A549 treated with DMSO at 1 μM for 4 hours (cell line): ENCODE measurements at places on chromosomes 6 and 20. TPM values are rescaled to one million over a fixed set of nuclear protein-coding genes. Genes with fewer than 3 reads are reported as not detected.

Gene IGF2R
- 29.2 to 35.9 TPM (median 34.1 TPM) in 5 replicates for total RNA-seq

Gene ZKSCAN8
- 4.6 to 7.3 TPM (median 6.5 TPM) in 5 replicates for total RNA-seq

Gene LY6G5B
- 3.6 to 5.8 TPM (median 5.1 TPM) in 5 replicates for total RNA-seq

Gene PPP1R3D
- 1.8 to 3.2 TPM (median 2.8 TPM) in 5 replicates for total RNA-seq

Gene PSORS1C1
- total RNA-seq, result 3.1 to 5.8 TPM (median 5.5 TPM) in 5 replicates

Gene NANP
- 8.1 to 10.3 TPM (median 9.3 TPM) in 5 replicates for total RNA-seq

Gene EPHA7
- total RNA-seq, result 0.04 to 0.16 TPM (median 0.11 TPM) in 5 replicates

Gene TCF21
- total RNA-seq, result 0.02 to 0.12 TPM (median 0.05 TPM) in 5 replicates

Gene DBNDD2
- total RNA-seq, result 24.5 to 28.8 TPM (median 25.3 TPM) in 5 replicates

Gene COL11A2
- total RNA-seq, result 0.72 to 1.3 TPM (median 0.89 TPM) in 5 replicates

Gene ASXL1
- total RNA-seq, result 32.5 to 36.0 TPM (median 34.7 TPM) in 5 replicates

Gene WFDC10A
- not detected in 5 replicates for total RNA-seq

Gene OR2H1
- total RNA-seq, result not detected in 5 replicates

Gene NHLRC1
- 1.4 to 2.7 TPM (median 1.9 TPM) in 5 replicates for total RNA-seq

Gene WFDC5
- total RNA-seq, result not detected in 5 replicates

Gene ZNF133
- 9.5 to 14.8 TPM (median 10.1 TPM) in 5 replicates for total RNA-seq

Gene CDC5L
- 12.0 to 15.8 TPM (median 14.2 TPM) in 5 replicates for total RNA-seq

Gene PRRT1
- 0.58 to 0.95 TPM (median 0.74 TPM) in 5 replicates for total RNA-seq

Gene SLC22A3
- 35.0 to 46.7 TPM (median 38.2 TPM) in 5 replicates for total RNA-seq

Gene WFDC10B
- not detected in 5 replicates for total RNA-seq

Gene ZMYND8
- 9.1 to 11.8 TPM (median 11.6 TPM) in 5 replicates for total RNA-seq

Gene GPSM3
- total RNA-seq, result 0.24 to 0.55 TPM (median 0.34 TPM) in 5 replicates

Gene HLA-DRB5
- total RNA-seq, result not detected in 5 replicates

Gene XKR7
- 0.01 to 0.04 TPM (median 0.02 TPM) in 5 replicates for total RNA-seq

Gene STX11
- 2.2 to 2.5 TPM (median 2.4 TPM) in 5 replicates for total RNA-seq

Gene DNAH8
- not detected in 5 replicates for total RNA-seq

Gene PHACTR1
- 0.05 TPM in 1 of 5 replicates, not detected in the others for total RNA-seq

Gene VAPB
- 51.4 to 55.6 TPM (median 54.3 TPM) in 5 replicates for total RNA-seq
